T-helper 9 cell (primary cell): ENCODE measurements at places on chromosomes 7 and 10.

DNA sequence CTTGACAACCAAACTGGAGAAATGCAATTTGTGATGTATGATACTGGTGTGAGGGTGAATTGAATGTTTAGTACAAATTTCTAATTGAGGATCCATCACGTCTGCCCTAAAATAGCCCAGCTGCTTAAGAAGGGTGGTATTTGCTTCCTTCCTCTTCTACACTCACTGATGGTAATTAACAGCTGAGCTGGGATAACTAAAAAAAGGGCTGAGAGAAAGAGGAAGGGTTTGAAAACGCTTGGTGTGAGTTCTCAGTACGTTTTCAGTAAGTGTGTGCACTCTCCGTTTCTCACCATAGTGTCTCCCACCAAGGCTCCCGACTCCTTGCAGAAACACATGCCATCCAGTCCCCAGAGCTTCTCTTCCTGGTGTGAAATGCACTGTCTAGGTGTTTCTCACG, 54.3 kb downstream of the MAP3K8 start:
- no peak for DNase-seq

- no peak for DNase-seq
Measured at GRCh38 chr7:2921653-2922347, 77.7 kb upstream of the GNA12 start.

- no peak for DNase-seq
Measured at GRCh38 chr10:132386419-132386831, 10.6 kb upstream of the PWWP2B start.

DNA sequence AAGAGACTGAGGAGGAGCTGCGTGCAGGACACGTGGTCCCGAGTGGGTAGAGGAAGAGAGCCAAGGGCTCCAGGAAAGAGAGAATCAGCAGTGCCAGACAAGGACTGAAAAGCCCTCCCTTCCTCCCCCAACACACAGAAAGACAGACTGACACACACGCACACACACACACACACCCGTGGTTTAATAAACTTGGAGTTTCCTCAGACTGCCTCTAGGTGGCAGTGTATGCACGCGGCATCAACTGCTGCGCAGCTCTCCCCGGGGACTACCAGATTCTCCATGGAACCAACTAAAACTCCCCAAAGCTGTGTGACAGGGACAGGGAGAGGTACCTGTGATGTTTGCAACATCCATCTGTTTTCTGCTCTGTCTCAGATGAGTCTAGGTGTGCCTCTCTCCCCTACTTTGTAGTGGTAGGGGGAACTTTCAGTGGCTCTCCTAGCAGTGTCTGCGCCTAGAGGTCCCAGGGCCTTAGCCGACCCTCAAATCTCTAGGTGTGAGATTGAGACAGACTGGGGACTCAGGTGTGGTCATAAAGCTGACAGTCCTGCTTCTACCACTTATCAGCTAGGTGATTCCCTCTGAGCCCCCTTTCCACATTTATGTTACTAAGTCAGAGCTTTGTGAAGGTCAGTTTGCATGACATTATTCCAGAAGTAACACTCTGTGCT, 9.3 kb upstream of the TSPAN14 start:
- DNase-seq, result peak; percentile 72

DNA sequence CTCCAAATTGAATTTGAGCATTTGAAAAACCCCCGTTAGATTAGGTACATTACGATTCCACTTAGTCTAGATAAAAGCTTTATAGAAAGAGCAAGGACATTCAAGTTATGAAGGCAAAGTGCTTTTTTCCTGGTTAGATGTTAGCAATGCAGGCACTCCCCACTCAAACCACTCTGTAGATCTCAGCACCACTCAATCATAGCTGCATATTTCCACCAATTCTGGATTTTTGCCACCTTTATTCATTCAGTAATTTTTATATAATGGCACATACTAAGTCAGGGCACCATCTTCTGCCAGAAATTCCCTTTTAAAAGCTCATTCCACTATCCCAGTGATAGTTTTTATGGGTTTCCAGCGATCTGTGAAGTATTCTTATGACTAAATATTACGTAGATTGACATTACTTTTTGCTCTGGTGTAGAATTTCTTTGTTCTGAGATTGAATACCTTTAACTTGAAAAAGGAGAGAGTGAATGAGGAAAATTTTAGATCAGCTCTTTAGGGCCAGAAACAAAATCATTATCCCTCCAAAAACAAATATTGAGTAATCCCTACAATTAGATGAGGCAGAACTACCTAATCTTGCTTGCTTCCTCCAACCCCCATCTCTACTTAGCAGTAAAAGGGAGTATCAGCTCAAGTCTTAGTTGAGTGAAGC, 51.6 kb downstream of the RNLS start:
- DNase-seq, result no peak

- no peak for DNase-seq
Measured at GRCh38 chr10:91975438-91975837, 51.9 kb downstream of the BTAF1 start.

DNA sequence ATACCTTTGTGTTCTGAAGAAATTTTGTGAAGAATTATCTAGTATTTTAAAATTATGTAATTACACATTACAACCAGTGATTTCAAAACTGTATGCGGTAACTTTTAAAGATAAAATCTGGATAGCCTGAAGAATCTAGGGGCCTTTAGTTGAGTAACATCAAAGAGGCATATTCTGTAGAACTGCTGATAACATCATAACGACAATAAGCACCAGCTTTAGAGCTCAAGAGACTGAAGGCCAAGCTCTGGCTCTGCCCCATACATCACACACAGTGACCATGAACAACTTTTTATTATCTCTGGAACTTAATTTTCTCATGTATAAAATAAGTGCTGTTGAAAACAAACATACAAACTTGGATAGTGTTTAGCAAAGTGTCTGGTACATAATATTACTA, 121.1 kb upstream of the RHOBTB1 start:
- no peak for DNase-seq

- DNase-seq, result no peak
Measured at GRCh38 chr7:87912121-87912520, 21.9 kb upstream of the ADAM22 start.

GRCh38 chr7:121180436-121181063, 148.2 kb upstream of the WNT16 start:
- no peak for DNase-seq

DNA sequence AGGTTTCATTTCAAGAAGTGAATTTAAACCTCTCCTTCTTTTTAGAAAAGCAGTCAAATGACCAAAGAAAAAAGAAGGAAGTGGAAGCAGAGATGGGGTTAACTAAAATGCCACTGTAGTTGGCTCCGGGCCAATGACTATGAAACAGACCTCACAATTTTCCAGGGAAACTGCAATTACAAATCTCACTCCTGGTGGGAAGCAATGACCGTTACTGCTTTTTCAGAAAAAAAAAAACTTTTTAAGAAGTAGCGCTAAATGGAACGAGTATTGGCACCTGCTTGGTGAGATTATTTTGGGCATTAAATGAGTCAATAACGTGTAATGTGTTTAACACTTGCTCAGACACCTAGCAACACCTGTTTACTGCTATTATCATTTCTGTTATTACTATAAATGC, 1.2 kb downstream of the SFRP4 start:
- DNase-seq, result no peak

- DNase-seq, result no peak
Measured at GRCh38 chr10:29057822-29058331, 231.0 kb upstream of the LYZL1 start.

GRCh38 chr10:126770809-126771208, 100.3 kb upstream of the C10orf90 start:
- DNase-seq, result no peak

DNA sequence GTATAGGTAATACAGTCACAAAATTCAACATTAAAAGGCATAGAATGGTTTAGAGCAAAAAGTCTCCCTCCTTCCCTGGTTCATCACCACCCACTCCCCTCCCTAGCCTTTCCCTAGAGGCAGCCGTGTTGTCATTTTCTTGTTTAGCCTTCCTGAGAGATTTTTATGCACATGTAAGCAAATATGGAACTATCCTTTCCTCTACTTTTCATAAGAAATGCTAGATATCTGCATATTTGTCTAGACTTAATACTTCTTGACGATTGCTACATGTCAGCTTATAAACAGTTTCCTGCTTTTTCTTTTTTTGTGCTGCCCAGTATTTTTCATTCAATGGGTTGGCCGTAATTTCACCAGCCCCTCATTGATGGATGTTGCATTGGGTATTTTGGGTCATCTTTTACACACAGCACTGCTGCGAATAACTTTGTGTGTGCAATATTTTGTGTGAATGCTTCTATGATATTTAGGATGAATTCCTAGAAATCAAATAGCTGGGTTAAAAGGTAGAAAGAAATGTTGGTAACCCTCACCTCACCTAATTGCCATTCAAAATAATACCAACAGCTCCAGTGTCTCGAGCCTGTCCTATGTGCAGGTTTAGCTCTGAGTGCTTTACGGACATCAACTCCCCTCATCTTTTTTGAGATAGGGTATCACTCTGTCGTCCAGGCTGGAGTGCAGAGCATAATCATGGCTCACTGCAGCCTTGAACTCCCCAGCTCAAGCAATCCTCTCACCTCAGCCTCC, 6.9 kb downstream of the IRF5 start:
- no peak for DNase-seq

- no peak for DNase-seq
Measured at GRCh38 chr7:108384716-108385483, 71.3 kb downstream of the NRCAM start.

GRCh38 chr10:110730345-110731050, 86.4 kb downstream of the RBM20 start:
- no peak for DNase-seq

DNA sequence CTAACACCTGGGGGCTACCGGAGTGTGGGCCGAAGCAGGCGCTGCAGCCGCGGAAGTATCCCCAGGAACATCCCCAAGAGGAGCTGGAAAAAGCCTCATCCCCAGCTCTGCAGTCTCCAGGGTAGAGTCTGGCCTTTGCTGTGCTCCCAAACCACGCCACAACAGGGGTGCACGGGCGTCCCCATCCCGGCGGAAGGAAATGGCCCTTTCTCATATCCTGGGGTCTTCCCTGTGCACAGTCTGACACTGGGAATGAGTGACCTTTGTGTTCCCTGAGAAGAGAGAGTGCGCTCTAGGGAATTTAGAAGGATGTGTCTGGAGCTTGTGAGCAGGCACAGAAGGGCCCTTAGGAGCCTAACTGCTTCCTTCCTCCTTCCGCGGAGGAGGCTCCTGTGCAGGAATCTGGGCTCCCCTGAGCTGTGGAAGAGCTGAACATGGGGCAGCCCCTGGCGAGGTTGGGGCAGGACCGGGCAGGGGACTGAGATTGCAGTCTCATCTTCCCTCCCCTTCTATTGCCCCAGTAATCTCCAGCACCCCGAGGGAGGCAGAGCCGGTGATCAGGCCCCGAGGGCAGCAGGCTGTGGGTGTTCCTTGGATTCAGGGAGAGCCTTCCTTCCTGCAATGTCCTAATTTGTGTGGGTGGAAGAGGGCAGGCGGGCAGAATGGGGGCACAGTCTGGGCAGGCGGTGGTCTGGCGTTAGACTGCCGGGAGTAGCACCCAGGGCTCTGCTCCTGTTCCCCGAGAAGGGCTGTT, 1.3 kb downstream of the REPIN1 start:
- DNase-seq, result no peak

DNA sequence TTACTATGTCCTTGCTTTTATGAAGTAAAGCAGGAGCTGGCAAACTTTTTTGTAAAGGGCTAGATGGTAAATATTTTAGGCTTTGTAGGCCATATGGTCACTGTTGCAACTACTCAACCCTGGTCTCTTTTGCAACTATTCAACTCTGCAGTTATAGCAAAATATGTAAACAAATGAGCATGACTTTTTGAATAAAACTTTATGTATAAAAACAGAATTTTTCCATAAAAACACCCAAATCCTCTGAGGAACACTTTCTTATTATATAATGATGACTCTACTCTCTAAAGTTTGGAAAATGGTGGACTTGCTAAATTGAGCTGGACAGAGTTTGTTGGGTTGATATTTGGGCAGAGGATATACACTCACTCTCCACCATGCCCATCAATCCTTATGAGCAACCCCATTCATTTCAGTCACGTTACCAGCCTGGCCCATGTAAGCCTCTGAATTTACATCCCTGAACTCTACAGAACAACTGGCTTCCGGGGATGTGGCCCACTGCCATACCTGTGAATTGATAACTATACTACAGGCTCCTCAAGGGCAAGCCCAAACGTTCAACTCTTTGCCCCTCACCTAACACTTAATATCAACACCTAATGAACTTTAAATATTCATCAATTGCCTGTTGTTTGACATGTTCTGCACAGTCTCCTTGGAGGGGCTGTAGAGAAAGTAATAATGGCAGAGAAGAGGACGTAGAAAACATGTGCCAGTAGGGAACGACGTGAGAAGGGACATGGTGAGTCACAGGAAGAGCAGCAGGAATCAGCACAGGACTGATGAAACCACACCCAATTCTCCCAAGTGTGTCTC, 37.6 kb downstream of the SGMS1 start:
- no peak for DNase-seq

DNA sequence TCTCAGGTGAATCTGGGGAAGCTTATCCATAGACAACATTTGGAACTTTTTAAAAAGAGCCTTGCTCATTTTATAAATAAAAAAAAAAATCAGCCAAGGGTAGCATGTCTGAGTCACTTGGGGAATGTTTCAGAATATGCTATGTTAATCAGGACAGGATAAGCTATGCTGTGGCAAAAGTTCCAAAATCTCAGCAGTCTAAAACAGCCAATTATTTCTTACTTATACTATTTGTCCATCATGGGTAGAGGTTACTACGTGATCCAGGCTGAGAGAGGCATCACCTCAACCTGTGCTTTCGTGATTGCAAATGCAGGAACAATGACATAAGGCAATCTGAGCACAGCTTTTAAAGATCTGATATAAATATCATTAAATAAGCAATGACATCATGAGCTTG, 6.5 kb downstream of the SLC13A1 start:
- no peak for DNase-seq

GRCh38 chr10:6121146-6121545, 32.3 kb downstream of the RBM17 start:
- no peak for DNase-seq

DNA sequence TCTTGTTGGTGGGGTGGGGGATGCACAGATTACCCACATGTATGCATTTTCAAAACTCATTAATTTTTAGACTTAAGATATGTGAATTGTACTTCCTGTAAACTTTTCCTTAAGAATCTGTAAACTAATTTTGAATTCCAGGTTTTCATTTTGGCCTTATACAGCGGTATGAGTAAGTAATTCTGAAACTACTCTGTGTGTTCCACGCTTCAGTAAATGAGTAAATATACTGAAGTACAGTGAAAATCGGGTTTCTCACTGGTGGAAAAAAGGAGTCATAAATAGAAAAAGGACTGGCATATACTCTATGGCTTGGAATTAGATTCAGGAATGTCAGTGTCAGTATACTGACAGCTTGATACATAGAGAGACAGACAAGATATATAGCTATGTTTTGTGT, 72.8 kb downstream of the CTTNBP2 start:
- DNase-seq, result no peak

- no peak for DNase-seq
Measured at GRCh38 chr7:96589038-96589437, 120.6 kb downstream of the SEM1 start.

DNA sequence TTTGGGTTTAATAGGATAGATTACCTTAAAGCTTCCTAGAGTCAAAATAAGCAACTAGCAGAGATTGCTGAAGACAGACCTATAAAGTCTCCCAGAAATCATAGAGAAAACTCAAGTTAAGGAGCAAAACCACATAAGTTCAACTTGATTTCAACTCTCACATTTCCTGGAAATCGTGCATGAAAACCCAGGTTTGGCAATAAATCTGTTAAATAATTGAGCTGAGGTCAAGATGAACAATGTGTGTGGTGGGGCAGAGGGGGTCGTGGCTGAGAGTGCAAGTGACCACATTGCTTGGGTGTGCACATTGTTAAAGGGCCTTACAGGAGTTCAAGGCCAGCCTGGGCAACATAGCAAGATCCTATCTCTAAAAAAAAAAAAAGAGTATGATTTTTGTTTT, 636.5 kb downstream of the GALNT17 start:
- no peak for DNase-seq

- no peak for DNase-seq
Measured at GRCh38 chr10:3398825-3399646, 226.5 kb upstream of the PITRM1 start.
